ENCODE measurements at places on chromosomes 6 and 20. TPM values are rescaled to one million over a fixed set of nuclear protein-coding genes. Genes with fewer than 3 reads are reported as not detected.

MCCD1 gene
- total RNA-seq = not detected

SNX5 gene
- total RNA-seq = 116 TPM

SIRPA gene
- total RNA-seq = 21.0 TPM

C6orf163 gene
- total RNA-seq = 17.4 TPM

ABHD16B gene
- 20.9 TPM for total RNA-seq

KCNB1 gene
- total RNA-seq = 2.3 TPM

XKR7 gene
- total RNA-seq = 0.25 TPM

TEAD3 gene
- 17.8 TPM for total RNA-seq

ACSS1 gene
- total RNA-seq = 184 TPM

SRSF6 gene
- 90.4 TPM for total RNA-seq

GABRR2 gene
- 0.62 TPM for total RNA-seq

OR2J3 gene
- total RNA-seq = 2.9 TPM

SIRPD gene
- 19.1 TPM for total RNA-seq

GRCh38 chr6:44275271-44275748 lies 5.1 kb downstream of the TMEM151B start:
- no peak for DNase-seq

DNA sequence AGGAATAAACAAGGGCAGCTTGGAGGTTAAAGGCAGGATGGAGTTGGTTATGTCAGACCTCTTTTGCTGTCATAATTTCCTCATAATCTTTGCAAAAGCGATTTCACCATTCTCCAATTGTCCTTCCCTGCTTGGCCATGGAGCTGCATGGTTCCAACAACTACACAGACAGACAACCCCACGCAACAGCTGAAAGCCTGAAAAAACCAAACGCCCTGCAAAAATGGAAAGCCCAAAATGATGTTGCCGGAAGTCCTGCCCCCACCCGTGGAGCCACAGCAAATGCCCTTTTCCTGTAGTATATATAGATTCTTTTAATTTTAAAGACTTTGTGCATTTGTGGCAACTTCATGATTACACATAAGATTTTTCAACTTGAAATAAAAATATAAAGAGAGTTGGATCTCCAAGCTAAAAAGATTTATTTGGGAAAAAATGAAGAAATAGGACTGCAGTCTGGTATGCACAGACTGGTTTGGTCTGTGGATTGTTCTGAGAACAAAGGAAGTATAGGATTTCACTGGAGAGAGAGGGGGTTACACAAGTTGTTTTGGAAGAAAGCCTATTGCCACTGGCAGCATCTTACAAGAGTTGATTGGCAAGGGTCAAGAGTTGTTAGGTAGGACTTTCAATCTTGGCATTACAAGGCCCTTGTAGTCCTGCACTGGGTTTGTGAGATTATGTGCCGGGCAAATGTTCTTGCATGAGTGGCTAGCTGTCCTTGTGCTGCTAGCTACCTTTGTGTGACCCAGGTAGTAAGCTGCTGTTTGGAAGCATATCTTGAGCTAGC lies 190.0 kb downstream of the C6orf118 start:
- no peak for DNase-seq

DNA sequence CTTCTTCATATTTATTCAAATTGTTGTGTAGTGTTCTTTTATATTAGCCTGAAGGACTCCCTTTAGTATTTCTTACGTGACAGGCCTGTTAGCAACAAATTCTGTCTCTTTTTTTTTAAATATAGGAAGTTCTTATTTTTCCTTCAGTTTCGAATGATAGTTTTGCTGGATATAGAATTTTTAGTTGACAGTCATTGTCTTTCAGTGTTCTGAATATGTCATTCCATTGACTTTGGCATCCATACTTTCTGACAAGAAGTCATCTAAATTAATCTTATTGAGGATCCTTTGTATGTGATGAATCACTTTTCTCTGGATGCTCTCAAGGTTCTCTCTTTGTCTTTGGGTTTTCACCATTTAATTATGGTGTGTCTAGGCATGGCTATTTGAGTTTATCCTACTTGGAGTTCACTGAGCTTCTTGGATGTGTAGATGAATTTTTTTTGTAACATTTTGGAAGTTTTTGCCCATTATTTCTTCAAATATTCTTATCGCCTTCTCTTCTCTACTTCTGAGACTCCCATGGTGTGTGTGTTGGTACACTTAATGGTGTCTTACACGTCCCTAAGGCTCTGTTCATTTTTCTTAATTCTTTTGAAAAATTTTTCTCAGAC lies 82.5 kb upstream of the GTSF1L start:
- DNase-seq = no peak

GRCh38 chr6:5507131-5507681 lies 245.9 kb downstream of the FARS2 start:
- DNase-seq = no peak

DNA sequence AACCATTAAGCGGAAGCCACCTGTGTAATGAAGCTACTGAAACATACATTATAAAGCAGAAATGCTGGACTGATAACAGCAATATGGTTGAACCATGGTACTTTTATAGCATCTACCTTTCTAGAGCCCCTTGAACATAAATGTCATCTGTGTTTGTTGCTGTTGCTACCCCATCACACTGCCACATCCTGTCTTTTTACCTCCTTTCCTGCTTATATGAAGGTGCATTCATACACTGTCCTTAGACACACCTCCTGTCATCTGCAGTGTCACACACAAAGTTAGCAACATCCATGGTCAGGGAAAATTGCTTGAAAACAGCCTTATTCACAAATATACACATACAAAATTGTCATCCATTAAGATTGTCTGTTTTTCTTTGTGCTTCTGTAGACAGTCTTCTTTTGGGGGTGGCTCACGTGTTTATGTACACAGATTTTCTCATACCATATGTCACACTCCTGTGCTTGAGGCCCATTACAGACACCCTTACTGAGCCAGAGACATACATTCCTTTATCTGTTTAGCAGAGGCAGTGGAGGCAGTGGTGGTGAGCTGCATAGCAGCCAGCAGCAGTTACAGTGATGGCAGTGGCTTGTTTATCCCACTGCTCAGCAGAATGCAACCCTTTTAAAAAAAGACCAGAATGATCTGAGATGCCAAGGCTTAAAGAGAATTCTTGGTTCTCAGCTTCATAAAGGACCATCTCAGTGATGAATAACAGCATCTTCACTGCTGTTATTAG lies 25.9 kb downstream of the C6orf62 start:
- DNase-seq = no peak

DNA sequence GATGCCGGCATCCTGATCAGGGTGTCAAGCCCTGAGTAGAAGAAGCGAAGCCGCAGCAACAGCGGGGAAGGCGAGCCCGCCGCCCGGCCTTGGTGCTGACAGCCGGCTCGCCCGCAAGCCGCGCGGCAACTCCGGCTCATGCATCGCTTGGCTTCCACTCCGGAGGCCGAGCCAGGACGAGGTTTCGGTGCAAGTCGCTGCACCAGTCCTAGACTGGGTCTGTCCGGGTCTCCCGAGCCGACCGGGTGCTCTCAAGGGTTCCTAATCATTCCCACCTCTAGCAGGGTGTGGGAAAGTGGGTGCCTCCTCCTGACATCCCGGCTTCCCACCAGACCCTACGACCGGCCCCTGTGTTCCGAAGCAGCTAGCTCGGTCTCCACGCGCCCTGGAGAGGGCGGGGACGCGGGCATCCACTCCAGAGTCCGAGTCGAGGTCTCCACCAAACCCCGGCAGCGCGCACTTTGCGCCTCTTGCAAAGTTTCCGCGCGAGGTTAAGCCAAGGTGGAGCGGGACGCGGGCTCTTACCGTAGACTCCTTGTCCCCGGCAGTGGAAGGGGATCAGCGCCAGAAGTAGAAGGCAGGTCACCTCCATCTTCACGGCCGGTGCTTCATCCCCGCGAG lies 1.4 kb downstream of the MDGA1 start:
- DNase-seq = peak; percentile 38

- no peak for DNase-seq
Measured at GRCh38 chr20:63895952-63896263, 982 bp downstream of the DNAJC5 start.

GRCh38 chr6:7445101-7445500 lies 55.5 kb downstream of the RIOK1 start:
- DNase-seq = no peak

GRCh38 chr6:9272671-9273070 lies 837.3 kb upstream of the SLC35B3 start:
- no peak for DNase-seq

- no peak for DNase-seq
Measured at GRCh38 chr6:87182321-87182720, 27.0 kb downstream of the ZNF292 start.

DNA sequence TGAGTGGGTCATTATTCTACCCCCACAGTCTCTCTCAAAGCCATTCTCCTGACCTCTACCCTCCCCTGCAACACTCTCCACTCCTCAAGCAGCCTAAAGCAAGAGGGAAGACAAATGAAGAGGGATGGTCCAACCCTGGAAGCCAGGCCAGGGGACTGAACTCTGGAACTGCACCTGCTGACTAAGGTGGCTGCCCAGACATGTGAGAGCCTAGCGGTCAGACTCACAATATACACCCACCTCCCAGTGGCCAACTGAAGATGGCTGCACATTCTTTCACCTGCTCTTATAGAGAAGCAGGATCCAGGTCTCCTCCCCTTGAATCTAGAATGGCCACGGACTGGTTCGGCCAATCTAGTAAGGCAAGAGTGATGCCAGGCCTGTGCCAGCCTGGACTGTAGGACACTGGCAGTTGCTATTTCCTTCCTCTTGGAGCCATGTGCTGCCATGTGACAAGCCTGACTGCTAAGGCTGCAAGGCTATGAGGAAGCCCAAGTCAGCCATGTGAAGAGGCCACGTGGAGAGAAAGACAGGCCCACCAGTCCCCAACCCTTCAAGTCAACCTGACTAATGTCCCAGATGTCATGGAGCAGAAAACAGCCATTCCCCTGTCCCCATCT lies 31.8 kb downstream of the ACSS1 start:
- no peak for DNase-seq

GRCh38 chr6:29236060-29236459 lies 65.4 kb downstream of the OR2J2 start:
- DNase-seq = no peak

DNA sequence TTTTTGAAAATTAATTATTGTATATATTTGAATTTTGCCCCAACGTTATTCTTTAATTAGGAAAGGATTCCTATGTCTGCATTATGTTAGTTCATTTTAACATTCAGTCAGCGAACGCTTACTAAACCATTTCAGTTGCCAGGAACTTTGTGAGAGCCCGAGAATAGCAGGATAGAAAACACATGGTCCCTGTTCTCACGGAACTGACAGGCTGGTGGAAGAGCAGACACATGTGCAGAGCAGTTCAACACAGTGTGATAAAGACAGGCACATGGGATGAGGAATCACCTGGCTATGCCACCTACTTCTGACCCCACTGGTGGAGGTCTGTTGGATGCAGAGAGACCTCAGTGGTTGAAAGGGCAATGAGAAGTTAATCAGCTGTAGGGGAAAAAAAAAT lies 367.2 kb downstream of the EPM2A start:
- DNase-seq = no peak

GRCh38 chr6:160513836-160514235 lies 150.2 kb downstream of the LPA start:
- no peak for DNase-seq

DNA sequence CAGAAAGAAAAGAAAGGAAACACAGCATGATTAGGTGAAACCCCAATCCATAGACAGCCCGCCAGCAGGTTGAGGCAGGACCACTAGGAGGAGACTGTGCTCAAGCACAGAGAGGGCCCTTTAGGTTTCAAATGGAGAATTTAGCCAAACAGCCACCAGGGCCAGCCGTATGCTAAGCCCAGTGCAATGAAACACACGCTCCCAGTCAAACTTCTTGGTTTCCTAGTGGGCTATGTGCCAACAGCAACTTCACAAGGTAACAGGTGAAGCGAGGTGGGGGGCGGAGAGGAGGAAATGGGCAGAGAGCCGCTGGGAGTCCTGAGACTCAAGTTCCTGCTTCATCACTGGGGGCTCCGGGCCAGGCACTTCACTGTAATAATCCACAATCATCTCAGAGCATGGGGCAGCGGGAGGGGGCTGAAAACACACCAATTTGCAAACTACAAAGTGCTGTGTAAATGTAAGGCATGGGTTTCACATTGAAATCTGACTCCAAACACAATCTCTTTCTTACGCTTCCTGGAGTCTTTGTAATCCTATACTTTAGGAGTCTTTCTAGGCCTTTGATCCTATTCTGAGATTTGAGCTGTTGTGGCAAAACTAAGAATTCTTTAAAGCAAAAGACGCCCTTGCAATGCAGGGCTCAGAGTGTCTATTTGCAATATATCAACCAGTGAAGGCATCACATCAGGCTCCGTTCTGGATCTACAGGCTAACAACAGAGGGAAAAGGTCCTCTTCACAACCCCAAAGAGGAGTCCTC lies 117.3 kb downstream of the OPRM1 start:
- DNase-seq = peak; percentile 61

- DNase-seq = no peak
Measured at GRCh38 chr20:51636123-51636522, 93.6 kb upstream of the NFATC2 start.

GRCh38 chr6:51090343-51090742 lies 271.7 kb downstream of the TFAP2B start:
- no peak for DNase-seq

GRCh38 chr6:44152533-44152932 lies 6.1 kb upstream of the CAPN11 start:
- DNase-seq = no peak

GRCh38 chr6:163159110-163159509 lies 255.4 kb upstream of the QKI start:
- no peak for DNase-seq

- DNase-seq = no peak
Measured at GRCh38 chr6:151021896-151022295, 156.4 kb downstream of the MTHFD1L start.

DNA sequence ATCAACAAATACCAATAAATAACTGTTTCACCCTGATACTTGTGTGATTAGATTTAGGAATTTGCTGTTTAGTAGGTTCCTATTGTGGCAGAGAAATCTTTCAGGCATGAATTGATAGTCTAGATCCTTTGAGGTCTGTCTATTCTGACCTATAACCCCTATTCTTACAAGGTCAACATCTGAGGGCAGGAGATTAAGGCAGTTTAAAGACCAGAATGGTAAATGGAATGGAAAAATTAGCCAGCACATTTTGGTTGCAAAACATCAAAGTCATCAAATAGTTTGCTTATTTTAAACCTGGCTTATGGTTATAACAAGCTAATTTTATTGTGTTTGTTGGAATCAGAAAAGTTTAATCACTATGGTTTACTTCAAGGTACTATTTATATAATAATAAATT lies 78.4 kb downstream of the LIN28B start:
- no peak for DNase-seq

GRCh38 chr20:45358282-45359068 lies 4.5 kb upstream of the SYS1 start:
- DNase-seq = peak; percentile 88

DNA sequence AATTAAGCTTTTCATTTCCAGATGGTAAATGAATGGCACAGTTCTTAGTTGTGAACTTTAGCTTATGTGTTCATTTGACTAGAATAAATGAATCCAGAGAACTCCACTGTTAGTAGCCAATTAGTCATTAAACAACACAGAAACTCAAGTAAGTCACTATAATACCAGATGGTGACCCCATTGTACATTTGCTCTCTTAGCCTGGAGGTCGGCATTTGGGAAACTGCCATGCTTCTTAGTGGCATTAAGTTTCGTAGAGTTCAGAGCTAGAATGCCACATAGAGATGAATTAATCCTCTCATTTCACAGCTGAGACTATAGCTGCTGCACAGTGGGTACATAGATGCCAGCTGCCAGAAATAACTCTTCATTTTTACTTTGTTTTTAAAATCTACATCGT lies 10.8 kb upstream of the DTNBP1 start:
- DNase-seq = no peak

GRCh38 chr20:56833427-56833826 lies 204.3 kb downstream of the TFAP2C start:
- no peak for DNase-seq

- DNase-seq = no peak
Measured at GRCh38 chr6:26159357-26160273, 72.4 kb downstream of the HFE start.

GRCh38 chr20:8518878-8519277 lies 386.8 kb downstream of the PLCB1 start:
- no peak for DNase-seq

Measured in testis (tissue), 5 donors.